ENCODE measurements at places on chromosomes 3 and 15.

DNA sequence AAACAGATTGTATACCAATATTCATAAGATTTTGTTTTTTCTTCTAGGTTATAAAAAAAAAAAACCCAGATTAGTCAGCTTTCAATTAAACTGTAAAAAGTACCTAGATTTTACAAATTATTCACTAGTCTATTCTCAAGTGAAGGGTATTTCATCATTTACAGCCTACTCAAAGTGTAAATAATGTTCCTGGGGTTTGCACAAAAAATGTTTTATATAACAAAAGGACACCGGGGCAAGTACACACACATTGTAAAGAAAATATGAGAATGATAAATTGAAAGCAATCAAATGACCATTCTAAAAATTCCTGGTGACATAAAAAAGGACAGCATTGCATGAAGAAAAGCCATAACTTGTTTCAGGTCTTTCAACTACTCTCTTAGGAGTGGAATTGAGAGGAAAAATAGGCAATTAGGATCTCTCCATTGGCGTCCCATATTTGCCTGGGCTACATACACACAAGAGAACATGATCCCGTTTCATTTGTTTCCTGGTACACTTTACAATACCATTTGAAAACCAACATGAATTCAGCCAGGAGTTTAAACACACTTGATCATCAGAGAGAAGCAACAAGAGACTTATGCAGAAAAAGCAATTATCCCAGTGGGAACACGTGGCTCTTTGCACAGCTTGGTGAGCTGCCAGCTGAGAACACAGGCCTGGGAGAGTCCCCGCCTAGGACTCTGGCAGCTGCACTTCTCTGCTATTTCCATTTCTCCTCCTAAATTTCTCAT is 1039.2 kb downstream of the ROBO1 start:
- DNase-seq, result peak; percentile 69

DNA sequence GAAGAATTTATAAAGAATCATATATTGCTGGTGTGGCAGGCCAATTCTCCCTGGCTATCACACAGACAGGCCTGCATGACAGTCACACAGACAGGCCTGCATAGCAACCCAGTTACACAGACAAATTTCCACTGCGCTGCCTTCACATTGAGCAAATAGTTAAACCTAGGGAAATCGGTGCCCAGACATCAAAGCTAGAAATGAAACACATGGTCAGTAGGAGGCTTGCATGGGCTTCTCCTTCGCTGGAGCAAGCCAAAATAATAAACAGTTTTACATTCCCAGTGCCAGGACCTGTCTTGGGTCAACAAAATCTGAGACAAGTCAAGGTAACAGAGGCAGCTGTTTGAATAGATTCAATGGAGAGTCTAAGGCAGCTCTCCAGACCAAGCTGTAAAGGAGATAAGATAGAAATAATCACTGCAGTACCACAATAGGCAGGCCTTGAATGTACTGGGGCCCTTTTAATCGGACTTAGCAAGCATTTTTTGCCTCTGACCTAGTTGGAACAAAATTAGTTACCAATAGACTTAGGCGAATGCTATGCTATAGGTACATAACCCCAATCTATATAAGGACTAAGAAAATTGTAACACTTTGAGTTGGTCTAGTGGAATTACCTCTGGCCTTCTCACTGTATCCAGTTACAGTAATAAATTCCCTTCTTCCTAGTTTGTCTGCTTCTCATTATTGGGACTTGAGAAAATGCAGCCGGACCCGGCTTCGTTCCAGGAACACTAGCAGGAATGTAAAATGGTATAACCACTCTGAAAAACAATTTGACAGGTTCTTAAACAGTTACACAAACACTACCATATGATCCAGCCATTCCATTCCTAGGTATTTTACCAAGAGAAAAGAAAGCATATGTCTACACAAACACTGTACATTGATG is 274.7 kb upstream of the UBE2E2 start:
- no peak for DNase-seq

GRCh38 chr3:183265834-183266417 is 12.9 kb downstream of the B3GNT5 start:
- DNase-seq, result no peak

DNA sequence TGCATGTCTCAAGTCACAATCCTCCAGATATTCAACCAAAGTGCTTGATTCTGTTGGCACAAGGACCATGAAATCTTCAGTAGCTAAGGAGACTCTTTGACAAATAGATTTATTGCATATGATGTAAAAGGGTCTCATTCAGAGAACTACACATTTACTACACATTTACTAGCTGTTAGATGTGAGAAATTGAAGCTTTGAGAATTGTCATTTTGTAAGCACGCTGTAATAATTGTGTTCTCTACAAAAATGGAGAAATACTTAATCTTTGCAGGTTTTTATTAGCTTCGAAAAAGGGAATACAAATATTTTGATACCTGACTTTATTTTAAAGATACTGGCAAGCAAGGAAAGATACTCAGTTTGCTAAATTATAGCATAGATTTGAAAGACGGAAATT is 70.2 kb upstream of the CHD2 start:
- DNase-seq, result no peak

DNA sequence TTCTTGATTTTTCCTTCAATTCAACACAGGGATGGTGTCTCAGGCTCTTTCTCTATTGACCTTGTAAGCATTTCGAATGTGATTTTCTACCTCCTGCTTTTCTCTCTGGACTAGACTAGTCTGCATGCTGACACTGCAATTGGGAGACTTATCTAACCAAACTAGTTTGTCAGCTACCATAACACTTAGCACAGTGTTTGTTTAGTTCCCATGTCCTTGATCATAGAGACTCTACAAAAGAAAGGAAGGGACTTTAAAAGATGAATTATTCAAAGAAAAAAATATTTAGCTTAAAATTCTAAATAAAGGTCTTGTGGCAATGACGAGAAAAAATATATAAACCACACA is 407.0 kb downstream of the ERC2 start:
- no peak for DNase-seq

DNA sequence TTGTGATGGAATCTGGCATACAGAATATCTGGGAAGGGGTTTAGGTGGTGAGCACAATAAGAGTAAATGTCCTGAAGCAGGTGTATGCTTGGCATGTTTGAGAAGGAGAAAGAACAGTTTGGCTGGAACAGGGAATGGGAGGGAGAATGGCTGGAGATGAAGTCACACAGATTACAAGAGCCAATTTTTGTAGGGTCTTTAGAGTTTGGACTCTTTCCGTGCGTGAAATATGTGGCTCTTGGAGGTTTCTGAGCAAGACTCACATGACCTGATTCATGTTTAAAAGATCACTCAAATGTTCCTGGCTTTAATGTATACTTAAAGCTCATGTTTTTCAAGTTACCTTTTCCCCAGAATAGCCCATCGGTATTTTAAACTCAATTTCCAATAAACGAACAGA is 32.8 kb downstream of the SPRED1 start:
- no peak for DNase-seq

DNA sequence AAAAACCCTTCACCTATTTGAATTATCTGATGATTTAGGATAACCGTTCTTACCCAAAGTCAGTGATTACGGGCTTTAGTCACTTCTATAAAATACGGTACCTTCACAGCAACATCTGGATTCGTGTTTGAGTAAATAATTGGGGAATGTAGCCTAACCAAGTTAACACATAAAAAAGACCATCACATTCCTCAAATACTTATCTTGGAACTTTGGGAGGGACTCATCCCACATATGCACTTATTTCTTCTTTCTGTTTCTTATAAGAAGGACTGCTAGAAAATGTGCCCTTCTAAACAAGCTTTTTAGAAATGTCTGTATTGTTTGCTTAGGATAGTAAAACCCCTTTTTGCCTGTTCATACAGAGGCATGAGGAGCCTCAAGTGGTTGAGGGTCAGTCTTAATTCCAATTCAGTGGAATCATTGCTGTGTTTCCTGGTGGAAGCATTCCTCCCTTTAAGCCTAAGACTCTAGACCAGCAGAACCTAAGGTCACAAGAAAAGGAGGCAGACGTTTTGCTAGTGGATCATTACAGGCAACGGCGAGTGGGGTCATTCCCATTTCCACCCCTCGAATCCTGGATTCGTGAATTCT is 67.5 kb downstream of the TMEM44 start:
- no peak for DNase-seq

- DNase-seq, result no peak
These were observed 33.4 kb downstream of the RPN1 start for GRCh38 chr3:128617270-128617556.

DNA sequence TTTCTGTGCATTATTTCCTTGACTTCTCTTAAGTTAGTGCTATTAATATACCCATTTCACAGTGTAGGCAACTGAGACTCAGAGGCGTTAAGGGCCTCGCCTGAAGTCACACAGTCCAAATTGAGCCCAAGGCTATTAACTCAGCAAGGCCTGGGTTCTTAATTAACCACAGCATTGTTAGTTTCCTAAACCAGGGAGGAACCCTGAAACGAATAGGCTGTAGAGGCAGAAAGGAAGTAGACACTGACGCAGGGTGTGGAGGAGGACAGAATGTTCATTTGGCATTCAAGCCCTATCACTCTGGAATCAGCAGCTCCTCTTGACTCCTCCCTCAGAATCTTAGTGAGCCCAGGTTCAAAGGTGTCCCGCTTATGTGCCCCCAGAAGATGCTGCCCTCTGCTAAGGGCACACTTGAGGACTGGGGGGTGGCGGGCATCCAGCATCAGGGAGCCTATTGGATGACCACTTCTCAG is 13.9 kb downstream of the ARHGEF3 start:
- no peak for DNase-seq

GRCh38 chr15:49148298-49148697 is 7.1 kb downstream of the COPS2 start:
- no peak for DNase-seq

- no peak for DNase-seq
These were observed 415.3 kb downstream of the FOXP1 start for GRCh38 chr3:71168121-71168721.

- peak; percentile 57 for DNase-seq
These were observed at the start of gene ZNF501 for GRCh38 chr3:44729384-44729910. Gene ZNF501, plus strand, starts transcription at chr3:44729635. Its CDS starts 4,787 bp downstream, at chr3:44734422.

DNA sequence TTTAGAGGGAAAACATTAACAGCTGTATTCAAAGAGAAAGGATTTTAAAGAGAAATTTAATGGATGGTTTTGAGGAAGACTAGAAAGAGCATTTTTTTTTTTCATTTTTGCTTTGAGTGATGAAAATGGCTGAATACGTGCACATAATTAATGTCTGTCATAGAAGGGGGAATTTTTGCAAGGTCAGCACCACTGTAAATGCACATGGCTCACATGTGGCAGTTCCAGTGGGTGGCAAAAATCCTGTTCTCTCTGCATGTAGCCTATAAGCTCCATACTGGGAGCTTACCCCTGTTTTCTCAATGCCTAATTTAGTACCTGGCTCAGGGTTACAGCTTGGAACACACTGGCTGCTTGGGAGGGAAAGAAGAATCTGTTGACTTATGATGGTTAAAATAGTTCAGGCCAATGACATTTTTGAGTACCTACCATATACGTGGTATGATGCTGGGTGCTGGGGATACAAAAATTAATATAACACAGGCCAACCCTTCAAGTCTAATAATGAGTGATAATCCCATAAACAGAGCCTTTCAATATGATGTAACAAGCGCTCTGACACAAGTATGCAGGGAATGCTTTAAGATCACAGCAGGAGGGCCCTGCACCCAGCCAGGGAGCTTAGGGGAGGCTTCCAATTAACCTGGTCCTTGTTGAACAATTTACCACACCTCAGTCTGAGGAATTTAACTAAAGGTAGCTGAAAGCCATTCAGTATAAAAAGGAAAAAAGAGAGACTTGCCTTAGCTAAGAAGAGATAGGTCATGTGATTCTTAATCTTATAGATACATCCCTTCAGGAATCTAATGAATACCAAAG is 33.0 kb downstream of the HSPBAP1 start:
- no peak for DNase-seq

DNA sequence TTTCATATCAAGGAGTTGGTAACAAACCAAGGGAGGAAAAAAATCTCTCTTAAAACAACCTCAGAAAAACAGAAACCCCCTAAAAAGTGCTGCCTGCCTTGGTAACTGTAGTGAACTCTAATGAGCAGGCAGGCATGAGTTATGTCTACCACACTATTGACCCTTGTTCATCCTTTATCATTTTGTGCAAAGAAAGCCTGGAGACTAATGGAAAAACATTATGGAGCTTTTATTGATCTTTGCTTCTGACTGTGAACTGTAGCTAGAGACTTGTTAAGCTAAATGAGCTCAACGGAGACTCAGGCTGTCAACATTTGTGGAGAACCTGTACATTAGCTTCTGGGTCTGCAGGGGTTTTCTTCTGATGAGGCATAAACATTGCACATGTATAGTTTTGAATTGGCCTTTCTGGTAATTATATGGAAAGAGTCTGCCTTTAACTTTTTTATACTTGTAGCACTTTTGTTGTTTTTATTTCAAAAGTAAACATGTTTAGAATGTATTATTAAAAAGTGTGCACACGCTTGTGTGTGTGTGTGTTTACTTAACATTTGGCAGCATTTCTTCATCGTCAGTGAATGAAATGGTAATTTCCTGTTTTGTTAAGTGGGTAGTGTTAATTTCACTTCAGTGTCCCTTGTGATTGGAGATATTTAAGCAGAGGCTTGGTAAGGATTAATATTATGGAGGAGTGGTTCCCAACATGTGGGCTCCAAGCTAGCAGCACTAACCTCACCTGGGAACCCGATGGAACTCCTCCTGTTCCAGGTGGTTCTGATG is 15.9 kb upstream of the SPTSSB start:
- DNase-seq, result no peak

- DNase-seq, result no peak
These were observed 5.5 kb downstream of the CD47 start for GRCh38 chr3:108085370-108085769.

- DNase-seq, result no peak
These were observed 30.2 kb upstream of the IDH2 start for GRCh38 chr15:90132437-90132836.

GRCh38 chr15:101709466-101709865 is 14.8 kb downstream of the TARS3 start:
- no peak for DNase-seq

DNA sequence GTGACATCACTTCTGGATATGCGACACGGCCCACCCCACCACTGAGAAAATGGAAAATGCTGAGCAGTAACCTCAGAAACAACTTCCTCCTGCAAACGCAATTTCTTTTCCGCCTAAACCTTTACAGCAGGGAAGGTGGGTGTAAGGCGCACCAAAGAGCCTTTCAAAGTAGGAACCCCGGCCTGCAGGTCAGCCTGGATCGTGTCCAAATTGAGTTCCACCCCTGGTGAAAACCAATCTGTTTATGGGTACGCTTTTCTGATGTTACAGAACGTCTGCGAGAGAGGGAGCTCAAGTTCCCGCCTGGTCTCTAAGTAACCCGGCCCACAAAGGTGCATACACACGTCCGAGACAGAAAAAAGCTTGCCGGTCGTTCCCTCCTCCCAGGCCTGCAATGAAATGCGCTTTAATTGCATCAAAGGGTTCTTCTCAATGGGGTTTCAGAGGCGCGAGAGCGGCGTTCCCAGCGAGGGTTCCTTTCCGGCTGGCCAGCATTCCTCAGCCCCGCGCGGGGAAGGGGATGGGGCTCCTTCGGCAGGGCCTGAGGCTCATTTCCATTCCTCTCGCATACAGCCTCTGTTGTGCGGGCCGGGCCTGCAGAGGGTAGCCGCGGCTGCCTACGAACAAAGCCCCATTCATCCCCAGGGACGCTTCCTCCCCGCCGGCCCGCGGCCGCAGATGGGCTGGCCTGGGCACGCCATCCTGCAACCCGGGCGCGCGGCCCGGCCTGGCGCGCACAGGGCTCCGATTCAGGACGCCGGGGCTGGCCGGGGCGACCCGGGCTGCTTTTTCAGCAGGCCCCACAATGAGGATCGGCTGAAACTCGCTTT is 138.1 kb downstream of the TMCO5A start:
- DNase-seq, result peak; percentile 71

- DNase-seq, result no peak
These were observed 345.8 kb upstream of the ROBO2 start for GRCh38 chr3:76694063-76694462.
